ENCODE measurements at places on chromosomes 6 and 20.

GRCh38 chr6:74768120-74768519 lies 437.7 kb downstream of the COL12A1 start:
- no peak for DNase-seq

DNA sequence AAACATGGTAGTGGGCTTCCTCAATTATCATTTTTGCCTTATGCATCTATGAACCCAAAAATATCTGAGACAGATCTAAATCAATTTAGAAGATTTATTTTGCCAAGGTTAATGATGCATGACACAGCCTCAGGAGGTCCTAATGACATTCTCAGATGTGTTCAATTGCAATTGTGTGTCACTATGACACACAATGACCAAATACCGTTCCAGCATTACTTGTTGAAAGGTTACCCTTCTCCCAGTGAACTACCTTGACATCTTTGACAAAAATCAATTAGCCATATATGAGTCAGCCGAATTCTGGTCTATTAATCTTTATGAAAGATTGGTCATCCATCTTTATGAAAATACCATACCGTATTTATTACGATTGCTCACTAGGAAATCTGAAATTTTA lies 592.5 kb upstream of the GJE1 start:
- DNase-seq = no peak

DNA sequence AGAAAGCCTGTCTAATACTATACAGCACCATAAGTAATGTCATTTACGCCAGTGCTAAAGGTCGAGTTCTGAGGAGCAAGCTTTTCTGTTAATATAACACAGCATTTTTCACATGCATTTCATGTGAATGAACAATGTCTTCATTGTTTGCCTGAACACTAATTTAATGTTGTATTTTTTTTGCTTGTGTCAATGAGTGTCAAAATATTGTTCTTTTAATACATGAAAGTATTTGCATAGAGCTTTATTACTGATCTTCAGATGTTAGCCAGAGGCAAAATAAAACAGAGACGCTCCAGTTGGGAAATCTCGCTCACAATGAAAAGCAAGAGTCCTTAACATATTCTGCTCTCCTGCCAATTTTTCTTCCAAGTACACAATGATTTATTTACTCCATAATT lies 151.8 kb downstream of the FOXC1 start:
- no peak for DNase-seq

DNA sequence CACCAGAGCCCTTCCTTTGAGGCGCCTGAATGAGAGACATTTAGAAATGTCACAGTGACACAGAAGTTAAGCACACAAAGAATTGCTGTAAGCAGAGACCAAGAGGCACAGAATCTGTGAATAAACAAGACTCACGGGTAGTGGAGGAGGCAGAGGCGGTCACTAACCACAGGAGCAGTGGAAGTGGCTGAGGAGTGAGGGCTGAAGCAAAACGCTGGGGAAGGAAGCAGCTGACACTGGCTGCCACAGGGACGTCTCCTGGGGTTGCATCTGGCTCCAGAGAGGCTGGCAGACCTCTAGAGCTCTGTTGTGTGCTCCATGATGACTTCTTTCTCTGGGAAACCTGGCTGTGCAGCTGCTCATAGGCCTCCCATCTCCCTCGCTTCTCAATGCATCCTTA lies 65.0 kb upstream of the SLC2A12 start:
- no peak for DNase-seq

GRCh38 chr6:168012431-168013249 lies 15.2 kb downstream of the KIF25 start:
- DNase-seq = no peak

DNA sequence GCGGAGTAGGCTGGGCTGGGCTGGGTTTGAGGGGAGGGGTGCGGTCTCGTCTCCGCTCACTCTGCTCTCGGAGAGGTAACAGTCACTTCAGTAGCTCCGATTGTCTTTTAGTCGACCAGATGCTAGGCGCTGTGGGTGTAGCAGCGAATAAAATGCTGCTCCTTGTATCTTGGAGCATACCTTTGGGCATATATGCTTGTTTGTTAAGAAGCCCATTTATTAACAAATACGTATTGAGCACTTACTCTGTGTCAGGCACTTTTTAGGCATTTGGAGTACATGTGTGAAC lies 545 bp downstream of the ACTR5 start:
- DNase-seq = no peak

- no peak for DNase-seq
These were observed 9.2 kb upstream of the TRERF1 start for GRCh38 chr6:42460883-42461282.

GRCh38 chr20:51910321-51911050 lies 108.2 kb upstream of the SALL4 start:
- DNase-seq = no peak
